Transverse colon (tissue), 4 donors: ENCODE measurements at places on chromosomes 5 and 9. TPM values are rescaled to one million over a fixed set of nuclear protein-coding genes. Genes with fewer than 3 reads are reported as not detected.

GRCh38 chr5:81786991-81787390 is 36.1 kb upstream of the SSBP2 start:
- no peaks in the 10 kb centered on the region for H3K36me3 ChIP-seq
- H3K4me3 ChIP-seq = no peak overlapping the region
- no peak for DNase-seq
- no peak overlapping the region for H3K27ac ChIP-seq
- peaks cover 24% of the 10 kb centered on the region for H3K4me1 ChIP-seq

GRCh38 chr5:67702008-67702407 is 505.4 kb upstream of the CD180 start:
- H3K27ac ChIP-seq = no peak overlapping the region
- H3K4me3 ChIP-seq = no peak overlapping the region

DNA sequence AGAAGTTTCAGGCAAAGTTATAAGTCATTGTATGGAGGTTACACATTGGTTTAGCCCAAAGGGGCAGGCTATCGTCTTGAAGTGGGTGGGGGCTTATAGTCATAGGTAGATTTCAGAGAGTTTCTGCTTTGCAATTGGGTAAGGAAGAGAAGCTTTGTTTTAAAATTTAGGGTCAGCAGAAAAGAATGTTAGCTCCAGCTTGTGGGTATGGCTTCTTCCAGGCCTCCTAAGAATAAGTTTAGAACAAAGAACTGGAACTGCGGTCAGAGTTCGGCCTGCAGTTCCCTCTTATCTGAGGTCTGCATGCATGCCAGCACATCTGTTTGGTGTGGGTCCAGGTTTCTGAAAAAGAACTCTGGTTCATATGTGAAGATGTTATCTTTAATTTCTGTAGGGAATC is 96.1 kb downstream of the CYFIP2 start:
- H3K4me1 ChIP-seq = no peaks in the 10 kb centered on the region
- DNase-seq = no peak

CDX1 gene
- total RNA-seq = 540 TPM

SPATA31A3 gene
- total RNA-seq = not detected

DNA sequence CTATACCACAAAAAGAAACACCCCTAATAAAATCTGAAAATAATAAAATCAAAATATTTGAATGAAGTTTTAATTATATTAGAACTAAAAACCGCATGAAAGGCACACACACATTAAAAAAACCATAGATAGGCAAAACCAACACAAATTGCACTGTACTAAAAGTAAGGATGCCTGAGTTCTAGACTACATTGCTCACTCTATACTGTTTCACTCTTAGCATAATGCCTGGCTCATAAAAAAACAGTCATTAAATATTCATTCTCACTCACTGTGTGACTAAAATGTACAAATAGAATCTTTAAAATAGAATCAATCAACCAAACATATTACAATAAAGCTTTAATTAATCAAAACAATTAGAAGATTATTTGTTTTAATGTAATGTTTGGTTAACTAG is 41.7 kb downstream of the CETN3 start:
- no peak overlapping the region for H3K27ac ChIP-seq
- no peaks in the 10 kb centered on the region for H3K36me3 ChIP-seq
- no peak overlapping the region for H3K4me3 ChIP-seq
- no peaks in the 10 kb centered on the region for H3K4me1 ChIP-seq

DNA sequence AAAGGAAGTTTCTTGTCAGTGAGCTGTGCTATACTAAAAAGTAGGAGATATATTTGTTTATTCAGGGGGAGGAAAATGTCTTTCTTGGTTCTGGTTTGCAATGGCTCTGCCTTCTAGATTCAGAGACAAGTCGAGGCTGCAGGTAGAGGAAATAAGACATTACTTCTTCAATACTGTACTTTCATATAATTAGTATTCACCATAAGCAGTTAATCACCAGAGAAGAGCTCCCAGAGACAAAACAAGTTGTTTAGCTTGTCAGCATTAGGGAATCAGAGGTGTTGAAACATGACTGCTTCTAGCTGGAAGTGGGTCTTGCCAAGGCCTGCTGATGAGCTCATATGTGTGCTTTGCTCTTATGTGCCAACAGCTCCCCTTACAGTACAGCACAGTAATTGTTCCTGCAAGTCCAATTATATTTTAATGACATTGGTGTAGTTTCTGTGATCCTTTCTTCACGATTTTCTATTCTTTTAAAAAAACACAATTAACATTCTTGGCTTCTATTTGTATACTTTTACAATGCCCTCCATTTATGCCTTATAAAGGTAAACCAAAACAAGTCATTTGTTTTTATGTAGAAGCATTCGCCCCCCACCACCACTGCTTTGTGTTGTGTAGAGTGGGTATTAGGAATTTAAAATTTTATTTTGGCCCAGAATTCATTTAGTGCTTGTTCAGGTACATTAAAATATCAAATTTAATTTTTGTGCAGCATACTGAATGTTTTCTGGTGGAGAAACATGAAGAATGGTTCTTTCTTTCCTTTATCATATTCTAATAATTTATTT is 112.2 kb downstream of the RPS23 start:
- H3K27ac ChIP-seq = peak overlapping the region; percentile 65
- H3K36me3 ChIP-seq = no peaks in the 10 kb centered on the region

DNA sequence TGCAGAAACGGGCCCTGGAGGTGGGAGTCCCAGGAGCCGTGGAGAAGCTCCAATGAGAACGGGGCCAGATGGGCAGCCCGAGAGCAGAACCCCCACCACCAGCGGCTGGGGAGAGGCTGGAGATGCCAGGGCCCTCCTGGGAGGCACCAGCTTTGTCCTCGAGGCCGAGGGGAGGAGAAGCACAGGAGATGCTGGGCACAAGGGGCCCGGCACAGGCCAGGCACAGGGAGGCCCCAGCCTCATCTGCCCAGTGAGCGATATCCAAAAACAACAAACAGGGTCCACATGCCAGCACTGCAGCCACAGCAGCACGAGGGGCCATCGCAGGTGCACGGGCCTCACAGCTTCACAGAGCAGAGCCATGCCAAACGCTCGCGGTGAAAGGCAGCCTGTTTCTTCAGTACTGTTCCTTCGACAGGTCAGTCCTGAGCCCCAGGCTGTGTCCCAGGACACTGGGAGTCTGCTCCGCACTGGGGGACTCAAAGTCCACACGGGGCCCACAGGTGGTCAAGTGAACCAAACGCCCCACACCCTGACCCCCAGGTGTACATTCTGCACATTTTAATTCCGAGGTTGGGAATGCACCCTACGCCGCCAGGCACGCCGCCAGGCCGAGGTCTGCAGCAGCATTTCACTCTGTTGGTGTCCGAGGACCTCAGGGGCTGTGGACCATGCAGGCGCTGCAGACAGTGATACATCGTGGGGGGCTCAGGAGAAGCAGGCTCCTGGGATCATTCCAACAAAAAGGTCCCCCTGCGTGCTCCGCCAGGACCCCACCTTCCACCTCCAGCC is 9.5 kb downstream of the LPCAT1 start:
- DNase-seq = peak; percentile 4
- H3K36me3 ChIP-seq = no peaks in the 10 kb centered on the region
- no peak overlapping the region for H3K4me3 ChIP-seq
- H3K27ac ChIP-seq = no peak overlapping the region
- no peaks in the 10 kb centered on the region for H3K27me3 ChIP-seq
- peaks cover 9% of the 10 kb centered on the region for H3K4me1 ChIP-seq

DNA sequence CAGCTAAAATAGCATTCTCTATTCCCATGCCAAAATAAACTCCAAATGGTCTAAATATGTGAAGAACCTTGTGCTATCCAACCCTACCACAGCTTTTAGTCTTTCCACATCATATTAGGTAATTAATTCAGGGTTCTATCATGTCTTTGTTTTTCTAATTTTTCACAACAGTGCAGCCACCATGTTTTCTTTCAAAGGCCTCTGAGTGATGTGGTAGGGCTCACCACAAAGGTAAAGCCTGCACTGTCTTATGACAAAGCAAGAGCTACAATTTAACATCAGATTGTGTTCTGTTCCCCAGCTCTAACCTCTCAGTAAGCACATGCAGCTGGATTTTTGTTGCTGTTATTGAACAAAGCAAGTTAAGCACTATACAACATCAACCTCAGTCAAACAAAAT is 52.4 kb downstream of the MEF2C start:
- H3K27me3 ChIP-seq = no peaks in the 10 kb centered on the region
- peaks cover 23% of the 10 kb centered on the region for H3K4me1 ChIP-seq
- H3K4me3 ChIP-seq = no peak overlapping the region
- H3K36me3 ChIP-seq = no peaks in the 10 kb centered on the region
- no peak for DNase-seq
